ENCODE measurements at places on chromosomes 12 and 14.
A peak's percentile ranks its signal among the peaks of the same experiment; 100 is the strongest.

GRCh38 chr12:117521867-117522266, 160.4 kb upstream of the NOS1 start:
- DNase-seq: no peak

- no peak for DNase-seq
These were observed 12.6 kb upstream of the KLHDC2 start for GRCh38 chr14:49755378-49755777.

DNA sequence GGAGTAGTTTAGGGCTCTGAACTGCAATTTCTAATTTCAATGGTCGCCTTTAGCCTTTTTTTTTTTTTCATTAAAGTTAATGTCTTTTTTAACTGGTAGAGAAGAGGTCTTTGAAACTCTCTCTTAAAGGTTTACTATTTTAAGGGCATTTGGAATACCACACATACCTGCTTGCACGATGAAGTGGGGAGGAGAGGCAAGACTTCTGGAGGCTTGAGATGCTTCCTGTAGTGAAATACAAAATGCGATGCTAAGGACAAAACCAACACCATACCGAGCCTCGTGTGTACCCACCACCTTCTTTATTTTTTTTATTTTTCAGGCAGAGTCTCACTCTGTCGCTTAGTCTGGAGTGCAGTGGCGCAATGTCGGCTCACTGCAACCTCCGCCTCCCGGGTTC, 57.4 kb downstream of the GLT1D1 start:
- no peak for DNase-seq

DNA sequence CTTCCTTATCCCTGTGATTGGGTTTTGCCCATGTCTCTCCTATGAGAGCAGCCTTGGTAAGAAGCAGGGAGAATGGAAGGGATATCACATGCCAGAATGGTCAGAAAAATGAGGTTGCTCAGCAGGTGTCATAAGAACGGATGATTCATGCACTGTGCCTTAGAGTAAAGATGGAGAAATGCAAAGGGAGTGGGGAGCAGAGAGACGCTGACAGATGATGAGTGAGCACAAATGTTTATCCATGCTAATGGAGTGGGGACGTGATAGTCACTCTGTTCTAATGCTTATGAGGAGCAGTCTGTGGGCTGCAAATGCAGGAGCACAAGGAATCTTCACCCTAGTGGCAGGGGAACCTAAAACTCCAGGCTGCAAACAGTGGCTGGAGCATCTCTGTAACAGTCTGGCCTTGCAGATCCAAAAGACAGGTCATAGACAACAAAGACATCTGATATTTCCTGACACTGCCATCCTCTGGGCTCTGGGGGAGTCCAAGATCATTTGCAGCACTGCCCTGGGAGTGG, 243.2 kb downstream of the CACNA1C start:
- DNase-seq: no peak

DNA sequence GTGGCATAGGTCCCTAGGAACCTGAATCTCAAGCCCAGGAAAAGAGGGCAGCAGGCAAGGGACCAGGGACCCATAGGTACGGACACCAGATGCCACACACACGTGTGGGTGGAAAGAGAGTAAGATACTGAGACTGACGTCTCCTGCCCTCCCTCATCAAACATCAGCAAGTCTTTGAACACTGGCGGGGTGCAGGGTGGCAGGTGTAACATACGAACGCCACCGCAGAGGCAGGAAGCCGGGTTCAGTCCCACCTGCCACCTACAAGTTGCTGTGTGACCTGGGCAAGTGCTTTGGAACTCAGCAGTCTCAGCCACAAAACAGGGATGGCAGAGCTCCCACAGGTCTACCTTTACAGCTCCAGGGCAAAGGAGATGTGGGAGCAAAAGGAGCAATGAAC, 11.1 kb downstream of the ACTN1 start:
- peak; percentile 74 for DNase-seq

- DNase-seq: no peak
These were observed 557.2 kb downstream of the BCL11B start for GRCh38 chr14:98714626-98715425.

- no peak for DNase-seq
These were observed 60.6 kb downstream of the PTPRB start for GRCh38 chr12:70576341-70577282.

DNA sequence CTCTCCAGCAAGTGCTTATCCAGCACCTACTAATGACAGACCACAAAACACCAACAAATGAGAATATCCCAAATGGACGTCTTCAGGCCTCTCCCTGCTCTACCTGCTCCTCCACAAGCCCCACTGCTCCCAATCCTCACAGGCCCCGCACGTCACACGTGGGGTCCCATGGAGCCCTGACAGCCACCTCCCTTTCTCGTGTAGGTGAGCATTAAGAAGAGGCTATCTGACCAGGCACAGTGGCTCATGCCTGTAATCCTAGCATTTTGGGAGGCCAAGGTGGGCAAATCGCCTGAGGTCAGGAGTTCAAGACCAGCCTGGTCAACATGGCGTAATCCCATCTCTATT, 5.4 kb downstream of the RIMBP2 start:
- no peak for DNase-seq

DNA sequence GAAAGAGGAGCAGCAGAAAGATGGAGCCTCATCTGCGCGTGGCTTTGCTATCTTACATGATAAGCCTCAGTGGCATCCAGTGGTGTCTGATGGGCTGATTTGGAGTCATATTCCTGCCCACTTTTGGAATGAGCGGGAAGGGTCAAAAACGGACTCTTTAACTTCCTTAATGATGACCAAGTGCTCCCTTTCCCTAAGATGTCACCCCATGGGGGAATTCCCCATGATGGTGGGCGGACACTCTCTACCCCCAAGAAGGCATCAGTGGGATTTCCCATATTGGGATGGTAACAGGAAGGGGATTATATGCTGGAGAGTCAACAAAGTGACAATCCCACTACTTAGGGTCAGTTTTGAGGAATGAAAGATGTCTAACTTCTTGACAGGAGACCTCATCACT, 110.9 kb downstream of the GPATCH2L start:
- no peak for DNase-seq

DNA sequence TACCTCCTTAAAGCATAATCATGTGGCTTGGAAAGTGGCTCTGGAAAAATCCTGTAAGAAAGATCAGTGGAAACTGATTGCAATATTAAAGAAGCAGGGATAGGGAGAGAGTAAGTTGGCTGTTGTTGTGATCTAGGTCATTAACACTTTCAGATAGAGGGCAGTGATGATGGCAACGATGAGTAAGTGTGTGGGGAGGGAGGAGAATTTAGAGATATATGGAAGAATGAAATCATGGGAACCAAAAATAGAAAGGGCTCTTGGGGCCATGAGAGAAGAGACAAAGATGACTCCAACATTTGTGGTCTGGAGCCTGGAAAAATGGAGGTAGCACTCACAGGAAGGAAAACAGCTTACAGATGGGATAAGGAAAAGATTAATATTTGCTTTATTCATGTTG, 23.3 kb downstream of the SNRPF start:
- no peak for DNase-seq

DNA sequence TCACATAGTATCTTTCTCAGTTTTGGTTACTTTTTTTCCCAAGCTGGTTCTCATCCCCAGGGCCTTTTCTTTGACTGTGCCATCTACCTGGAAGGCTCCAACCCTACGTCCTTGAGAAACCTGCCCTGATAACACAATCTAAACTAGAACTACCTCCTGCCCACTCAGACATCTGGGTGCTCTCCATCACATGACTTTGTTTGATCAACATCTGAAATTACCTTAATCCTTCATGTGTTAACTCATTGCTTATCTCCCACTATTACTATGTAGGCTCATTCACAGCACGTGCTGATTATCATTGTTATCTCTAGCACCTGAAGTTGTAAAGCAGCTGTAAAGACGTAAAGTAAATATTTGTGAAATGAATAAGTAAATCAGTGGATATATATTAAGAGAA, 784.0 kb downstream of the TMTC2 start:
- no peak for DNase-seq

GRCh38 chr12:101021911-101022388, 188.1 kb downstream of the SLC5A8 start:
- no peak for DNase-seq

DNA sequence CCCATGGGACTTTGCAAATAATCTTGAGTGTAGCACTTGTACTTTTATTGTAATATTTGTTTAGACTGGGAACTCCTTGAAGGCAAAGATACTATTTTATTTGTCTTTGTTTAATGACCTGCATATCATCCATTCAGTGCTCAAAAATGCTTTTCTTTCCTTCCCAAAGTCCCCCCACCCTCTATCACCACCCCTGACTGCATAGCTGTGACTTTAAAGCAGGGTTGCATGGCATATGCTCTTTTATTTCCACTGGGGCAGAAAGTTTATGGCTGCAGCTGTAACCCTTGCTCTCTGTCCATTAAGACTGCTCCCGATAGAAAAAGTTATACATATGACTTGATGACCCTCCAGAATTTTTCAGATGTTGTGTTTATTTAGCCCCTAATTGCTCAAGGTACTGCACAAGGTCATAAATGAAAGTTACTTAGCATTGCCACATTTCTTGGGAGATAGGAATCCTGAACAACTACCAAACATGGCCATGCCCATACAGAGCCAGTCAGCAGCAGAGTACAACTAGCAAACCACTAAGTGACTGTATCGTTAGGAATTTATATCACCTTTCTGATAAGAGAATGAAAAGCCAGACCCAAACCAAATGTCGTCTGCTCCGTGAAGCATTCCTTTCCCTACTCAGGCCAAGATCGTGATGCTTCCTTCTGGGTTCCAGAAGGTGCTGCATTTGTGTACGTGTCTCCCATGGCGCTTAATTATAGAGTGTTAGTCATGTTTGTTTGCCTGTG, 114.3 kb downstream of the DIP2B start:
- no peak for DNase-seq

- DNase-seq: no peak
These were observed 76.7 kb upstream of the FERMT2 start for GRCh38 chr14:53027562-53027961.

- DNase-seq: no peak
These were observed 134.4 kb downstream of the BCAT1 start for GRCh38 chr12:24814379-24815113.

- no peak for DNase-seq
These were observed 22.6 kb upstream of the PKP2 start for GRCh38 chr12:32918890-32919801.

DNA sequence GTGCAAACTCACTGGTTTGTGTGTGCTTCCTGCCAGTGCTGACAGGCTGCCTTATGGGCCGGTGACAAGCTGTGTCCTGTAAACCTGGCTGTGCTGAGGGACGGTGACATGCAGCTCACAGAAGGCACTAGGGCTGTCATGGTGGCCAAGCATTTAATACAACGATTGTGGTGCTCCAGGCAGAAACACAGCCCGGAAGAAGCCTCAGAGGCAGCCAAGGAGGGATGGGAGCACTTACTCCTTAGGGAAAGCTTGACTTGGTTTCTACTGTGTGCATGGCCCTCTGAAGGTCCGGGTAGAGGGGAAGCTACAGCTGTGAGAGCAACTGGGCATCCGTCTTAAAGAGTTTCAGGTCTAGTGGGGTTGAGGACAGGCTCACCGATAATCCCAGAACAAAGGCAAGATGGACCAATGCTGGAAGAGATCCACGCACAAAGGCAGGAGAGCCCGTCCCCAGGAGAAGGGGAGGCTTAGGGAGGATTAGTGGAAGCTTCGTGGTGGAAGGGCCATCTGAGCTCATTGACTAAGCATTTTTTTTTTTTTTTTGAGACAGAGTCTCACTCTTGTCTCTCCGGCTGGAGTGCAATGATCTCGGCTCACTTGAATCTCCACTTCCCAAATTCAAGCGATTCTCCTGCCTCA, 10.7 kb upstream of the MCRS1 start:
- DNase-seq: no peak

GRCh38 chr14:100045642-100046344, 19.4 kb upstream of the EVL start:
- DNase-seq: no peak

DNA sequence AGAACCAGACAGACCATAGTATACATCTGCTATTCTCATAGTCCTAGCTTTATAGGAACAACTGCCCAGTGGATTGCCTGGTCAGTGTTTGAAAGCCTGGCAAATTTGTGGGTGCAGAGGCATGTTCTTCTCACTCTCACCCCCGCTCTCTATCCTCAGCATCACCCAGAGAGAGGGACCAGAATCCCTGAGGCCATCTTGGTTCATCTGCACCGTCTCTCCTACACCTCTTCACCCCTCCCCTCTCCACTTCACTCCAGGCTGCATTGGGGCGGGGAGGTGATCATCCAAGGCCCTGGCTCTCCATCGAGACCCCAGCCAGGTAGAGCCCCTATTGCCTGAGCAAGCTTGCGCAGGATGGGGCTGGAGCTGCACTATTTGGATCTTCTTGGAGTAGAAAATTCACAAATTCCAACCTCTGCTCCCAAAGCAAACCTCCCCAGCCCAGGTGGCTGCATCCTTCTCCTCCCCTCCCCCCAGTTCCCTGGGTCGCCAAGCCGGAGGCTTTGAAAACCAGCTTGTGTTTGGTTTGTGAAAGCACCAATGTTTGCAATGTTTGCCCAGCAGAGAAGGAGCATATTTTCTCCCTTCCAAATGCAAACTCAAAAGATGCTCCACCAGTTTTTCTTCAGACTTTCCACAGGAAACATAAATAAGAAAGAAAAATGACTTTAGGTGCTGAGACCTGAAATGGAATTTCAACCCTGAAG, 18.6 kb upstream of the COL2A1 start:
- no peak for DNase-seq

GRCh38 chr12:21801522-21802288, 27.2 kb upstream of the KCNJ8 start:
- DNase-seq: no peak

DNA sequence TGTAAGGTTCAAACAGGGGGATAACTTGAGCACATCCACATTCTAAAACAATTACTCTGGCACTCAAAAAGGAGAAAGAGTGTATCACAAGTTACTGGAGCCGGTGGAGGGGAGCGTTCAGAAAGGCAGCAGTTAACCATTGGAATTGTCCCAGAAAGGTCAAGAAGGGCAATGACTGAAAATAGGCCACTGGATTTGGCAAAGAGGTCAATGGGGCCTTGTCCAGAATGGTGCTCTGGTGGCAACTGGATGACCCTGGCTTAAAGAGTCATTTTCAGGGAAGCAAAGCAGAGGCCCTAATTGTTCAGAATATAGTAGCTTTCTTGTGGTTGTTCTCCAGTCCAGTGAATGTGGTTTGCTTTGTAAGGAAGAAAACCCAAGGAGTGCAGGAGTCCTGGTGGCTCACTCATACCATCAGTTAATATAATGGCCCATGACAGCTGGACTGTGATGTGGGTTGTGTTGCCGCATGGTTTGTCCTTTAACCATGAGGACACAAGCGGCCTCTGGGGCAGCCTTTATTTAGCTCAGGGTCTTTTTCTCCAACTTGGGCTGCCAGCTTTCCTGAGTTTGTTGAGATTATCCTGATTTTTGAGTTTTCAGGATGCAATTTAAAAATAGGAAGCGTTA, 142.8 kb upstream of the PELI2 start:
- no peak for DNase-seq

GRCh38 chr14:102037686-102038085, 49.2 kb downstream of the HSP90AA1 start:
- DNase-seq: no peak

- DNase-seq: no peak
These were observed 141.9 kb downstream of the ANO6 start for GRCh38 chr12:45357539-45358417.

DNA sequence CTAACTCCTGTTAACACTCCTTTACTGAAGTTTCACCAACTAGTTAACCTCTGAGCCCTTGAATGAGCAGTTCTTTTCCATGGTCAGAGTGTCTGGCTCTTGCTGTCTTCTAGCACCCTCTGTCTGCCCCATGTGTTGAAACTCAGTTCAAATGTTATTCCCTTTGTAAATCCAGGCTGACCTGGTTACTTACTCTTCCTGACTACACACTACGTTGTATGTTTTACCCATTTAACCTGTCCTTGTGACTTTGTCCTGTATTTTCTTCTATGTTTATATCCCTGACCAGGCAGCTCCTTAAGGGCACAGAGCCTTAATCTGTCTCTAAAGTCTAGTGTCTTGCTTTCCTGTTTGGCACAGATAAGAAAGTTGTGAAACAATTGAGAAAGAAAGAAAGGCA, 389.0 kb upstream of the RPL10L start:
- DNase-seq: no peak

All from CD4-positive, alpha-beta T cell (primary cell).